ENCODE measurements at places on chromosomes 3 and 15. TPM values are rescaled to one million over a fixed set of nuclear protein-coding genes. Genes with fewer than 3 reads are reported as not detected.

Gene MTMR10
- 40.6 TPM for total RNA-seq

GRCh38 chr3:171959532-171960089 lies 79.8 kb upstream of the FNDC3B start:
- no peak for DNase-seq

- no peak for DNase-seq
These were observed 99.8 kb downstream of the ATP10A start for GRCh38 chr15:25763331-25763751.

DNA sequence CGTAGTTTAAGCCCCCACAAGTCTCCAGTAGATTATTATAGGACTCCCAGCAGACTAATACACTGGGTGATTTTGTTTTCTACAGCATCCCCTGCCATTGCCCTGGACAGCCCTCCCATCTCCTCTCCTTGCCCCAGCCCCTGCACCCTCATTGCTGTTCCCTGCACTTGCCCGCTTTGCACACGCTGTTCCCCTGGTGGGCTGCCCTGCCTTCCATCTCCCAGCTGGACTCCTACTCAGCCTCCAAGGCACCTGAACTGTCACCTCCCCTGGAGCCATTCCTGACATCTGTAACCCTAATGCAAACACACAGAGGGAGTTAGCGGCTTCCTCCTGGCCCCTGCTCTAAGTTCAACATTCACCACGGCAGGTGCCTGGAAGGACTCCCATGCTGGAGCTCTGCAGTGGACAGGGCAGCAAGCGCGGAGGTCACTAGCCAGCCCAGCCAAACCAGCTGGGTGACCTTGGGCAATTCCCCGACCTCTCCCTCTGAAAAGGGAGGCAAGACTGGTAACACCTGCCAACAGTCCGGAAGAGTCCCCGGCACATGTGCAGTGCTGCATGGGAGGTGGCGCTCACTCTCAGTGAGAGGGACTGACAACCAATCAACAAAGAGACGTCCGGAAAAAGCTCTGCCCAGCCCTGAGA lies 38.8 kb upstream of the IQSEC1 start:
- no peak for DNase-seq

DNA sequence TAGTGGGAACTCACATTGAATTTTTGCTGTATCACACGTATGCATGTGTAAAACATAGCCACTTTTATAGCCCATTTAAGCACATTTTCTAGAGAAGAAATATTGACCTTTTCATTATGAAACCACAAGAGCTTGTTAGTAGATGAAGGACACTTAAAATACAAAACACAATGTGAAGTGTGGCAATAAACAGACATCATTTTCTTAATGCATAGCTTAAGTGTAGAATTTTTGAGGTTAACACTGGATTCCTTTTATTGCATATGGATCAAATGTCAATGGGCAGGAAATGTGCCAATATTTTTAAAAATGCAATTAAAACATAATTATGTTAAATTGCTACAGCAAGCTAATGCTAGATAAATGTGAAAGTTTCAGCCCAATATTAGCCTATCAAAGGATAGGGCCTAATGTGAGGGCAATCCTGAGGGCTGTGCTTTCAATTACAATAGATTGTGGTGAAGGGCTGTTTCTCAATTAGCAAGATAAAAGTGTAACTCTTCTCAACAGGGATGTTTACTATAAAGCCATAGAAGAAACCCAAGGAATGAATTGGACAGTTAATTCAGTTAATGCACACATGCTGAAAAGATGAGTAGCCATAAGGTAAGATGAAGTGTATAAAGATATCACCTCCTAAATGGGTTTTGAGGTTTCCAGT lies 489.0 kb upstream of the CDIN1 start:
- DNase-seq: no peak

Measured in omental fat pad (tissue), 4 donors.